ENCODE measurements at places on chromosomes 12 and 14.

DNA sequence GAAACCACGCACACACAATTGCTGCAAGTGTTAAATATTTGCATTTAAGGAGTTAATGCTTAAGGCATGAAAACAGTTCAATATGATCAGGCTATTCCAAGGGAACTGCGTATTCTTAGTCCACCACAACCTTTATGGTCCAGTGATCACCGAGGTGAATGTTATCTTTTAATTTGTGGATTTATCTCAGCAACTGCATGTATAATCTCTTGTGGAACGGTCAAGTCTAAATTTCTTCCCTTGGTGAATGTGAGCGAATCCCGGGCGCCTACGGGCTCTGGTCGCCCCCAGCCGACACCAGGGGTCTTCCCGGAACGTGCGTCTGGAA is 999 bp upstream of the AK7 start:
- DNase-seq: no peak

DNA sequence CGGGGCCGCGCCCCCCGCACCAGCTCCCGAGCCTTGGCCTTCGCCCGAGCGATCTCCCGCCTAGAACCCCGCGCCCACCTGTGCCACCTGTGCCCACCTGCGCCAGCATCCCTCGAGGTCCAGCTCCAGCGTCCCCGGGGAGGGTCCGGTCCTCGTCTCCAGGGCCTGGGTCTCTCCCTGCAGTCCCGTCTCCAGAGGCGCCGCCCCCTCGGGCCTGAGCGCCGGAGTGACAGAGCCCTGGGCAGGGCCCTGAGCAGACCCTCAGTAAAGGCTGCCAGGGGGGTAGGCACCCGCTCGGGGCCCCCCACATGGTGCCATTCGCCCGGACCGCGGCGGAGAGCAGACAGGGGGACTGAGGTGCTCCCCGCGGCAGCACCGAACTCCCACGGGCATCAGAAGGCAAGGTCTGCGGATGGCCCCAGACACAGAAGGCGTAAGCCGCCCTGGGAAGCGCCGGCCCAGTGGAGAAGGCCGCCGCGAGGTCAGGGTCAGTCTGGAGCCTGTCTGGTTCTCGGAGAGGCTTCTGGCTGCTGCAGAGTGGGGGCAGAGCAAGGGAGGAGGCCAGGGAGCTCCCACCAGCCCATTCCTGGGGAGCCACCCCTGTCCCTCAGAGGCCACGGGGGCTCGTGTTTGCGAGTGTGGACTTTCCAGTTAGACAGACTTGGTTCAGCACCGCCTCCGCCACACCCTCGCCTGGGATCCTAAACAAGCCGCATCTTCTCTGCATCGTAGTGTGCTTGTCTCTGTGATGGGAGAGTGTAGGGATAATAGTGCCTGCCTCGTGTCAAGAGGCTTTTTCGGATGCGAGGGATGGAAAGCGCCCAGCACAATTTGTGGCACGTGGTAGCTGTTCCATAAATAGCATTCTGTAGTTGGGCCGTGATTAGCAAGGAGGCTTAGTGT is 1.1 kb upstream of the PPP1R13B start:
- no peak for DNase-seq

- no peak for DNase-seq
Observed at GRCh38 chr12:99453836-99454538, 193.6 kb upstream of the GARIN6 start.

GRCh38 chr12:110928700-110929099 is 8.3 kb upstream of the MYL2 start:
- no peak for DNase-seq

GRCh38 chr14:95901054-95901453 is 24.4 kb downstream of the TUNAR start:
- DNase-seq: no peak

DNA sequence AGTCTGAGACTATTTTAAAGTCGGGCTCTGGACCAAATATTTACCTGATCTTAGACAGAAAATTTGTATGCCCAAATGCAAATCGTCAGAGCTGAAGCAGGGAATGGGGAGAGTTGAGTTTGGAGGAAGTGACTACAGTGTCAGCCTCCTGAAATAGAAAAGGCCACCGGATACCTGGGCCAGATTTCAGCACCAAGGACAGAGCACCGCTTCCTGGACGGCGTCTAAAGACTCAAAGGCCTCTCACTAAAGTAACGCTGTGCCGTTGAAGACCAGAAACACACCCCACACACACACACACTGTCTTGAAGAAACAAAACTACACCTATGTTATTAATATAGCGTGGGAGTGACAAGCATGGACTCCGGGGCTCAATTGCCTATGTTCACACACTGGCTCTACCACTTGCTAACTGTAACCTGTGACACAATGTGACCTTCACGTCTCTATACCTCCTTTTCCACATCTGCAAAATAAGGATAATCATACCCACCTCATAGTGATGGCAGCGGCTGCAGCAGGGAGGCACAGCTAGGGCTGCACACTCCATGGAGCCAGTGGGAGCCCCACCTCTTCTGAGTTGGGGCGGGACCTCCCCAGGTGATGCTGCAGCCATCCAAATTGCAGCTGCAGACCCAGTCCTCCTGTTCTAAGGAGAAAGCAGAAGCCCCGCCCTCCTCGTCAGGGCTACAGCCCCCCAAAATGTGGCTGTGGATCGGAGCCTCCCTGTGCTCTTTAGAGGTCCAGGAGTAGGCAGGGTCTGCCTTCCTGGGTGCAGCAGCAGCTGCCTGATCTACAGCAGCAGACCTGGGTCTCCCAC is 35.6 kb downstream of the KRT76 start:
- DNase-seq: peak; percentile 32

- DNase-seq: no peak
Observed at GRCh38 chr12:106070147-106070546, 68.6 kb downstream of the NUAK1 start.

DNA sequence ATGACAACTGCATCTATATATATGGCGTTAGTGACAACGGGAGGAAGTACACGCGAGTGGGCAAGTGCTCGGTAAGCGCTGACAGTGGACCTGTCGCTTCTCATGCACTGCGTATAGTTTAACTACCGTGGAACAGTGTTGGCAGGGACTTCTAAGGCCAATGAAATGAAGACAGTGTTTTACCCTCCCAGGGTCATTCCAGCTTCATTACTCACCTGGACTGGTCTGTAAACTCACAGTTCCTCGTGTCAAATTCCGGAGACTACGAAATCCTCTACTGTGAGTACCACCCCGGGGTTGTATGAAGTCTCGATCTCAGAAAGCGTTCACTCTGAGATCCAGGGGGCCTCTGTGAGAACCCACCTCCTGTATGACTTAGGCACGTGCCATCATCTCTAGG is 129.2 kb upstream of the EVL start:
- DNase-seq: no peak

GRCh38 chr12:51705450-51705849 is 114.4 kb downstream of the SCN8A start:
- no peak for DNase-seq

GRCh38 chr12:103336940-103337339 is 158.8 kb downstream of the C12orf42 start:
- DNase-seq: no peak

DNA sequence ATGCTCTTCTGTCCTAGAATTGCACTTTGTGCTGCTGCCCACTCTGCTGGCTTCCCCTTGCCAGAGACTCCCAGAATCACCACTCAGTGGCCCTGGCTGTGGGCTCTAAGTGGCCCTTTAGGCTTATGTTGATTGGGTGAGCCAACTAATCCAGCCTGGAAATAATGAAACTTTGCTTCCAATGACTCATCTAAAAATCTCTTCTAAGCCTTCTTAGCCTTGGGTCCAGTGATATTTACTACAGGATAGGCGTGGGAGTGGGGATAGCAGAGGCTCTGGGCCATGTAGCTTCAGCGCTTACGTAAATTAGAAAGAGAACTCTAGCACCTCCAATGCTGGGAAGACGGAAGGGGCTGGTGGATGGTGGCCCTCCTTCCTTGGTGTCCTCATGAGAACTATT is 137.9 kb downstream of the TTC8 start:
- no peak for DNase-seq

- no peak for DNase-seq
Observed at GRCh38 chr12:105961821-105962671, 176.7 kb downstream of the NUAK1 start.

- DNase-seq: no peak
Observed at GRCh38 chr12:131892711-131893604, 1.5 kb upstream of the ULK1 start.

GRCh38 chr14:42628602-42629001 is 1021.9 kb downstream of the LRFN5 start:
- DNase-seq: no peak

- no peak for DNase-seq
Observed at GRCh38 chr12:124390442-124391097, 95.7 kb downstream of the RFLNA start.

DNA sequence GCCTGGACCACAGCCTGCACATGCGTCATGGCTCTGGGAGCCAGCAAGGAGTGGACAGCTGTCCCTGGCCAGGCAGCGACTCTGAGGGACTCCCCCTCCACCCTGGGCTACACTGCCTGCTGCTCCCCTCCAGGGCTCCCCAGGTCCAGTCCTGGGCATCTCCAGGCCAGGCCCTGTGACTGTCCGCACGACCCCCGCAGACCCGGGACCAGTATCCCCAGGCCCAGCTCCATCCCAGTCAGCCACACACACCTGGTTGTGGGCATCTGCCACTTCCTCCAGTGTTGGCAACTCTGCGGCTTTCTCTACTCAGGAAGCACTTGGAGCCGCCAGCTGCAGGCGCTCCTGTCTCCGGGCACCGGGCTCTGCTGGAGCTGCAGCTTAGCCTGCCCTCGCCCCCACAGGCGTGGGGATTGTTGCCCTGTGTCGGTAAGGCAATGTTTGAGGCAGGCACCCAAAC is 2.4 kb downstream of the ULK1 start:
- peak; percentile 29 for DNase-seq

DNA sequence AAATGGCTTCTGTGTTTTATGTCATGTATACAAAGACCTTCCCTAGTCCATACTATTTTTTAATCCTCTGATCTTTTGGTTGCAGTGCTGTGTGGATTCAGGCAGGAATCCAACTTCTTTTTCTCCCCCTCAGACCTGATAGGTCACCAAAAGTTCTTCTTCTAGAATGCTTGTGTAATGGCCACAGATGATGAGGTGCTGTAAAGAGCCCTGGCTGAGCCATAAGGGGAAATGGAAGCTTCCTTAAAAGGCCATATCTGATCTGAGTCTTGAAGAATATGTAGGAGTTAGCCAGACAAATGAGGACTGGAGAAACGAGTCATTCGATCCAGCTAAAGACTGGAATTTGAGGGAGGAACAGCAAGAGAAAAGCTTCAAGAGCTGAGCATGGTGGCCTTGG is 353.9 kb downstream of the PCNX1 start:
- DNase-seq: no peak
